COR-L47 (cell line): ENCODE measurements at places on chromosomes 2 and 18.

DNA sequence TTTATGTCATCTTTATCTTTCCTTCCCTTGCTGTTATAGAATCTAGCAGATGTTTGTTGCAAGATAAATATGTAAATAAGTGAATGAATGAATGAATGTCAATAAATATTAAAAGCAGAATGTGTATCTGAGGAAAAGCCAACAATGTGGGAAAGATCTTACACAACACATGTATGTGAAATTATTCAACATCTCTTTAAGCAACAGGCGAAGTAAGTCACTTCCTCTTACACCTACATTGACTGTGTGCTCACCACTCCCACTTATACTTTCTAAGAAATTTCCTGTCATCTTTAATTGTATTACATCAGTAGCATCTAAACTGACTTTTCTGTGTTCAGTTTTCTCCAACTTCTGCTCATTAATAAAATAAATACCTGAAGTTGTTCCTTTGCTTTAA, 43.0 kb downstream of the RAD51AP2 start:
- DNase-seq = no peak

- no peak for DNase-seq
Observed at GRCh38 chr2:74688881-74689280, 34.8 kb downstream of the SEMA4F start.

GRCh38 chr2:177355874-177356273, 36.7 kb upstream of the AGPS start:
- no peak for DNase-seq

GRCh38 chr18:42706618-42707017, 408.9 kb downstream of the RIT2 start:
- DNase-seq = peak; percentile 27
